Stimulated activated CD8-positive, alpha-beta memory T cell treated with anti-CD3 and anti-CD28 coated beads, Interleukin-4, amount 100 ng/mL, for 4 hours (primary cell): ENCODE measurements at places on chromosomes 1 and 21.

DNA sequence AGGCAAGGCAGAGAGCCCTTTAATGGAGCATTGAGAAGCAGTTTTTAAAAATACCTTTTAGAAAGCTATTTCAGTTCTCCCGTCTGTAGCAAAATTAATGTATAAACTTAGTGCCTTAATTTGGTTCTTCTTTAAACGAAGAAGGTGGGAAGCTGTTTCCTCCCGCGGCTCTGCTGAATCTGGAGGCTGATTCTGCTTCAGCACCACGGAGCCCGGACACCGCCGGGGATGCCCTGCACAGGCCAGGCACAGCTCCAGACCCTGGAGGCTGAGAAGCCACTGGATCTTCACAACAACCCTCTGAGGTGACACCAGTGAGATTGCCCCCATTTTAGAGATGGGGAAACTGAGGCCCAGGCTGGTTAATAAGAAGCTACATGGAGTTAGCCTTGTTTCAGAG is 175.8 kb upstream of the VAMP3 start:
- no peak for DNase-seq

GRCh38 chr1:216722821-216723220 is 408 bp downstream of the ESRRG start:
- DNase-seq, result no peak

DNA sequence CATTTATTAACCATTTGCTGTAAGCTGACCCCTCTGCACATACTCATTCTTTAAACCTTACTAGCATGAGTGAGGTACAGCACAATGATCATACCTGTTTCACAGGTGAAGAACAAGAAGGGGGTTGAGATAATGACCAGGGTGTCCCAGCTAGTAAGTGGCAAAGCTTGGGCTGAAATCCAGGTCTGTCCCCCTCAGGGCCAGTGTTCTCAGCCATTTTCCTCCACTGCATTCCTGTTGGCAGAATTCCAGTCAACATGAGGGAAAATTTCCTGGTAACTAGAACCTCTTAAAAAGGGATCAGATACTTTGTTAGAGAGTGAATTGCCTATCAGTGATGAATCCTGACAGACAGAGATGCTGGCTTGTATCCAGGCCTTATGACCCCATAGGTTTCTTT is 48.1 kb downstream of the SPATA46 start:
- no peak for DNase-seq

DNA sequence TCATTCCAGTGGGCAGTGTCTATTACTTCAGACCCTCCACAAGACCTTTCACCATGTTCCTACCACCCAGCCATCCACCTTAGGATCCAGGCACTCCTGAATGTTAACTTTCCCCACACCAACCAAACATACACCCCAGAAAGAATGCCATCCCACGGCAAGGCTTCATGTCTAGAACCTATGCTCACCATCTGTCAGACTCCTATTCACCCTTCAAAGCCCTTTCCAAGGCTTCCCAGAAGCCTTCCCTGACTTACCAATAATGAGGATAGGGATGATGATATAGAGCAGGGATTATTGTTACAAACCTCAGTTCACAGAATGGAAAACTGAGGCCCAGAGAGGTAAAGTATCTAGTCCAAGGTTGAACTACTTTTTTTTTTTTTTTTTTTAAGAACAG is 19.3 kb upstream of the RCC2 start:
- DNase-seq, result no peak

DNA sequence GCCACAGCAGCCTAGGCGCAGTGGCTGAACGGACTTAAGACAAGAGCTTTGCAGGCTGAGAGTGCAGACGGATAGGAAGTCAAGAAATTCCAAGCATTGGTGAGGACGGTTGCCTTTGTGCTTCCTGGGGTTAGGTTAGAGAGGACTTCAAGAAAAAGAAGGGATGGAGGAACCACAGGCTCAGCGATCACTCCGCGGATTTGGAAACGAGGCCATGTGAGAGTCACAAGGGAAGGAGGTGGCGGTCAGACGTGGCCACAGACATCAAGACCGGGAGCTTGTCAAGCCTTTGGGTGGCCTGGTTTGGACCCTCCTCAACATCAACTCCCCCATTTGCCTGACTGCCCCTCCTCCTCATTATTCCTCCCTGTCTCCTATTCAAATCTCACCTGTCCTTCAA is 62.3 kb downstream of the NID1 start:
- no peak for DNase-seq

DNA sequence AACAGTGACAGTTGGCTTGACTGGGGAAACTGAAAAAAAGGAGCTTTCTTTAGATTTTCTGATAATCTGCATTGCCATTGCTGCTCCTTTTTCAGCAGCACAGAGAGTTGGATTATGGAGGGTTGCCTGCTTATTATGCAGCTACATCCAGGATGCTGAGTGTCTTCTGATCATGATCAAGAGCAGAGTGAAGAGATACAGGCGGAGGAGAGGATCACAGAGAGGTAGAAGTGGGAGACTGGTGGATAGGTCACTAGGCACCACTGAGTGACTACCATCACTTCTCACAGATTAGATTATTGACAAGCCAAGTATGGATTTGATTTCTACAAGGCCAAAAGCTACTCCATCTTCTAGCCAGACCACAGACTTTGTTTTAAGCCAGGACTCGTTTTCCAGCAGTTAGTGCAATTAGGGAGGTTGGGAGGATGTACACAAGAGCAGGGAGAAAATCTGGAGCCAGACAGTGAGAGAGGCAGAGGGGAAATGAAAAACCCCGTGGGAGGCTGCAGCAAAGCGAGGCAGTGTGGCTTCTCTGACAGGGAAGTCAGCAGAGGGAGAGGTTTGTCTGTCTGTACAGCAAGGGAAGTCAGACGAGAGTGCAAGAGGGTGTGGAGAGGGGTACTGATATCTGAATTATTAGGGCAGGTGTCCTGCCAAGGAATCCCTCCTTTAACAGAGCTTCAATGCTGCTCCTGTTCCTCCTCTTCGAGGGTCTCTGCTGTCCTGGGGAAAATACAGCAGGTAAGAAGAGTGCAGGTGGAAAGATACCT is at the start of gene CD1E:
Gene CD1E, plus strand, starts transcription at position 592 of the 773 bp plus-strand sequence. Its CDS starts 95 bp downstream, at position 687.
- DNase-seq, result no peak

DNA sequence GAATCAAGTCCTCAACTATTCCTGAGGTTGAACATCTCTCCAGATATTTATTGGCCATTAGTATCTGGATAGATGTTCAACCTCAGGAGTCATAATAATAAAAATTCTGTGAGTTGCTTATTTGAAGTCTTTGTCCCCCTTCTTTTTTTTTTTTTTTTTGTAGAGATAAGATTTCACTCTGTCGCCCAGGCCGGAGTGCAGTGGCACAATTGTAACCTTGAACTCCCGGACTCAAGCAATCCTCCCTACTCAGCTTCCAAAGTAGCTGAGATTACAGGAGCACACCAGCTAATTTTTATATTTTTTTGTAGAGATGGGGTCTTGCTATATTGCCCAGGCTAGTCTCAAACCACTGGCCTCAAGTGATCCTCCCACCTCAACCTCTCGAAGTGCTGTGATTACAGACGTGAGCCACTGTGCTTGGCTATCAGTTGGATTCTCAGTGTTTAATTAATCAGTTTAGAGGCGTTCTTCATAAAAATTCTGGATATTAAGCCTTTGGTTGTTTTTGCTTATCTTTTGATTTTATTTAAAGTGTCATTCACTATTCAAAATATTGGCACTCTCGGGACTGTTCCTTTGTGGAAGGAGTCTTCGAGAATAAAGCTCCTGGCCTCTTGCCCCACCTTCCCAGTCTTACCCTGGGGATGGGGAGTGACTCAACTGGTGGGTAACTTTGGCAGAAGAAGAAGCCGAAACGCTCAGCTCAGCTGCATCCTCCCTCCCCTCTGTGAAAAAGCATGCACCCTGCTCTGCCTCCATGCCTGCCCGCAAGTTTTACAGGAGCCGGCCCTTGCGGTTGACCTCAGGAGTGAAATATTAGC is 11.2 kb upstream of the HYI start:
- no peak for DNase-seq

- no peak for DNase-seq
Observed at GRCh38 chr1:8560611-8561544, 243.0 kb downstream of the SLC45A1 start.

DNA sequence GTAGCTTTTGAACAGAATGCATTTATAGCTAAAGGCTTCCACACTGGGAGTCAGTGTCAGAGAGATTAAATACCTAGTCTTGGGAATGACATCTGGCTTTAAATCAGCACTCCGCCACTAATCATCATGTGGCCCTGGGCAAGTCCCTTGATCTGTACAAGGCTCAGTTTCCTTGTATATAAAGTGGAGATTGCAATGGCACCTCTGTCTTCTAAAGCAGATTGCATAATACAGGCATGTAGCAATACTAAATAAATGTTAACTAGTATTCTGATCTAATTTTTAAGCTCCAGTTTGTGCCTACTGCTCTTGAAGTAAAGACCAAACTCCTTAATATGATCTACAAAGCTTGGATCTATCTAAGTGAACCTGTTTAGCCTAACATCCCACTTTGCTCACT is 249.4 kb downstream of the PLPP3 start:
- DNase-seq, result no peak

- no peak for DNase-seq
Observed at GRCh38 chr1:176919386-176920378, 244.8 kb downstream of the ASTN1 start.

DNA sequence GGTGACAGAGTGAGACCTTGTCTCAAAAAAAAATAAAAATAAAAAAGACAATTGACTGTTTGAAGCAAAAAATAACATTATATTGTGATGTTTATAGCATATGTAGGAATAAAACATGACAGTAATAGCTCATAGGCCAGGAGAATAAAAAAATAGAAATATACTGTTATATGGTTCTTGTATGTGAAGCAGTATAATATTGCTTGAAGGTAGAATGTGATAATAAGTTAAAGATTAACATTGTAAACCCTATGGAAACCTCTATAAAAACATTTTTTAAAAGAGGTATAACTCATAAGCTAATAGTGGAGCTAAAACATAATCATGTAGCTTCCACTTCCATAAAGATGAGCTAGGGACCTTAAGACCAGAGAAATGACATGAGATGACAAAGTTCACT is 23.5 kb downstream of the GJA4 start:
- no peak for DNase-seq

GRCh38 chr1:79617777-79618176 is 611.2 kb upstream of the ADGRL4 start:
- DNase-seq, result no peak

DNA sequence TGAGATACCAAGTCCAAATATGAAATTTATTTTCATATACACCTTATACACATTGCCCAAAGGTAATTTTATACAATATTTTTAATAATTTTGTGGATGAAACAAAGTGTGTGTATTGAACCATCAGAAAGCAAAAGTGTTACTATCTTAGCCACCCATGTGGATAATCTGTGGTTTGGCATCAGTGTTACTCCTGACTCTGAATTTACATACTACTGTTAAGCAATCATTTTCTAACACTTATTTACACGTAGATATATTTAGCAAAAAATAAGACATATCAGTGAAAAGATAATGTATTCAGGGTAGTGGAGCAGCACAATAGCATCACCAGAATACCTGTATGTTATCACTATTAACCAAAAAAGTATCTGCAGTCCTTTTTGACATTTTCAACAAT is 23.8 kb downstream of the DENND2D start:
- DNase-seq, result no peak

DNA sequence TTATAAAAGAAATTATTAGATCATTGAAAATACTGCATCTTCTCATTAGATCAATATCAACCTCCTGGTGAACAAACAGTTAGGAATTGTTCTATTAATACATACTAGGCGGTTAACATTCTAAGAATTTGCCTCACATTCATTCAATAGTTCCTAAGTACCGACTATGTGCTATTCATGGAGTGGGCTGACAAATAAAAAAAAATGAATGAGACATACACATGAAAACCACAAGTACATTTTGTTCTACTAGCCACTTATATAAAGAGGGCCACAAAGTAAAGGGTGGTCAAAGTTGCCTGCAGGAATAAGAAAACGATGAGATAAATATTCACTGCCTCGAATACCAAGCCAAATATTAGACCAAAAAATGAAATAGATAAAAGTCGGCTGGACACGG is 294.4 kb downstream of the SDCCAG8 start:
- DNase-seq, result no peak

DNA sequence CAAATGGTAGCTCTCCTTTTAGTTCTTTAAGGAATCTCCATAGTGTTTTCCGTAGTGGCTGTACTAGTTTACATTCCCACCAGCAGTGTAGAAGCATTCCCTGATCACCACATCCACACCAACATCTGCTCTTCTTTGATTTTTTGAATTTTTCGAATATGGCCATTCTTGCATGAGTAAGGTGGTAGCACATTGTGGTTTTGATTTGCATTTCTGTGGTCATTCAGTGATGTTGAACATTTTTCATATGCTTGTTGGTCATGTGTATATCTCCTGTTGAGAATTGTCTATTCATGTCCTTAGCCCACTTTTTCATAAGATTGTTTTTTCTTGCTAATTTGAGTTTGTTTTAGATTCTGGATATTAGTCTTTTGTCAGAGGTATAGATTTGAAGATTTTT is 84.6 kb upstream of the B3GALT2 start:
- no peak for DNase-seq

GRCh38 chr1:170156594-170156993 is 10.8 kb downstream of the NTMT2 start:
- no peak for DNase-seq

DNA sequence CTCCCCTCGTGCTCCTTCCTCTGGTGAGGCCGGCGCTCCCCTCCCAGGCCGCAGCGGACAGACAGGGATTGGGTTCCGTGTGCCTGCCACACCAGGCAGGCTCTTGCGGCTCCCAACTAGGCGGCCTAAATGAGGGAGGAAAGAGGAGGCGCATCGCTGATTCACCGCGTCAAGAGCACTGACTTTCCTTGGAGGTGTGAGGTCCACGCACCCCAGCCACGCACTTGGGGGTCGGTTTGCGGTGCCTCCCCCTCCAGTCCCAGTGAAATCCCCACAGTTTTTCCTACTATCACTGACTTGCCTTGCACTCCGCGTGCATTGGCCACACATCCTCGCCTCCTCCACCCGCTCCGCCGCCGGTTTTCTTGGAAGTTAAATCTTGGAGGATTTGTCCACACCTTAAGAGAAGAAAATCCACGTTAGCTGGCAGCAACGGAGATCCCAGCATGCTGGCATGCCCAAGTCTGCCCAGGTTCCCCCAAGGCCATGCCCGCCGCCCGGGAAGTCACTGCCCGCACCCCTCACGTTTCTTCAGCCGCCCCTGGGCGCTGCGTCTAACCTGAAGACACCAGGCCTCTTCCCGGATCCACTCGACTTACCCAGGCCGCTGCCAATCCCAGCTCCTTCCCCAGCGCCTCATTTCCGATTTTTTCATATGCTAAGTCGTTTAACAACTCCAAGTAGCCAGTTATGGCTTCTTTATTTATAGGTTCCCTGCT is 1.1 kb upstream of the FOXD3 start:
- no peak for DNase-seq

- no peak for DNase-seq
Observed at GRCh38 chr1:220013497-220013896, 32.8 kb downstream of the EPRS1 start.

GRCh38 chr21:34878940-34879339 is 170.2 kb downstream of the RUNX1 start:
- no peak for DNase-seq

DNA sequence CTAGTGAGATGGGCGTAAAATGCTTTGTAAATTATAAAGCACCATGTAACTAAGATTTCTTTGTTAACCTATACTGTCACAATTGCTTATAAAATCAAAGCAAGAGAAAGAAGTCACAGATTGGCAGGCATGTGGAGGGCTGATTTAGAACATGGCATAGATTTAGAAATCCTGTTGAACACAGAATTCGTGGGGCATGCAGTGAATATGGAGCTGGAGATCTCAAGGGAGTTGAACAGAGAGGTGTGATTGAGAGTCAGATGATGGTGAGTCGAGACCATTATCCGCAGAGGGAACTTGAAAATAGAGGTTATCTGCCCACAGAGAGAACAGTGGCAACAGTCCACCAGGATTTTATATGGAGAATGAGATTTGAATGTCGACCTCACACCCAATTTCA is 27.6 kb downstream of the PBX1 start:
- no peak for DNase-seq

GRCh38 chr1:45327644-45328515 is 1.2 kb downstream of the HPDL start:
- no peak for DNase-seq
